ENCODE measurements at places on chromosomes 2 and 18.

GRCh38 chr2:221750316-221750715 lies 178.2 kb upstream of the EPHA4 start:
- DNase-seq: no peak

DNA sequence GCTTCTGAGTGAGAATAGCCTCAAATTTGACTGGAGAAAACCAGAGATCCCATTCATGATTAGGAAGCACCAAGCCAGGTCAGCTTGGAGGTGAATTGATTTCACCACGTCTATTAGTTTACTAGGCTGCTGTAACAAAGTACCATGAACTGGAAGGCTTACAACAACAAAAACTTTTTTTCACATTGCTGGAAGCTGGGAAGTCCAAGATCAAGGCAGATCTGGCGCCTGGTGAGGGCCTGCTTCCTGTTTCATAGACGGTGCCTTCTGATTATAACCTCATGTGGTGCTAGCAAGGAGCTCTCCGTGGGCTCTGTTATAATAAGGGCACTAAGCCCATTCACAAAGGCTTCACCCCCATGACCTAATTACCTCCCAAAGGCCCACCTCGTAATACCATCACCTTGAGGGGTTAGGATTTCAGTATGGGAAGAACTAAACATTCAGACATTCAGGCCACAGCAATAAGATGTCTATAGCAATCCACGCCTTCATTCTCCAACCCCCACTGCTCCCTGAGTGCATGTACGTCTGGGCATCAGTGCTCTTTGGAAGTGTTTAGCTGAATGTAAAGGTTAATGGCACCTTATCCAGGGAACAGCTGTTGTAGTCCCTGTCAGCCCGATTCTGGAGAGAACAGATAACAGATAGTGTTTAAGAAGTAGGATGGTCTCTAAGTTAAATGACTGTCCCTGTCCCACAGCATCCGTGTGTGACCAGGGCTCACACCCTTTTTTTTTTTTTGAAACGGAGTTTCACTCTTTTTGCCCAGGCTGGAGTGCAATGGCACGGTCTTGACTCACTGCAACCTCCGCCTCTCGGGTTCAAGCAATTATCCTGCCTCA lies 89.2 kb downstream of the SOCS6 start:
- no peak for DNase-seq

DNA sequence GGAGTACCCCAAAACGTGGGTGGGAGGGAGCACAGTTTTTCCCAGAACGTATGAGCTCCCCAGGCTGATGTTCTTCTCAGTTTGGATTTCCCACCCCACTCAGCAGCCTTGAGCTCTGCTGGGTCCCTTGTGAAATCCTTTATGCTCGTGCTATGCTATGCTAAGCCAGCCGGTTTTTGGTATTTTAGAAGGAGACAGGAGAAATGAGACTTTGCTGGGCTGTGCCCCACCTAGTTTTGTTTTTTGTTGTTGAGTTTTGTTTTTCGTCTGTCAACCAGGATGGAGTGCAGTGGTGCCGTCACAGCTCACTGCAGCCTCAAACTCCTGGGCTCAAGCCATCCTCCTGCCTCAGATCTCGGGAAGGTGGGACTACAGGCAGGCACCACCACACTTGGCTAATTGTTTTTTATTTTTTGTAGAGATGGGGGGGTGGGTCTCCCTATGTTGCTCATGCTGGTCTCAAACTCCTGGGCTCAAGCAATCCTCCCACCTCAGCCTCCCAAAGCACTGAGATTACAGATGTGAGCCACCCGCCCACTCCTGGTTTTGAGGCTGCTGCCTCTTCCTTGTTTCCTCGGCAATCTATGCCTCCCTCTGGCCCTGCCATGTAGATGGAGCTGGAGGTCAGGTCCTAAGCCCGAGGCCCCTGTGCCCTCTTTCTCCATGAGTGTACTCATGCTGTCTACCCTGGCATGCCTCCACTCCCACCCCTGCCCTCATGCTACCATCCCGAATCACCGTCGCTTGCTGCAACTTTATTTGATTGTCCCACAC lies 17.5 kb upstream of the MGAT4A start:
- no peak for DNase-seq

DNA sequence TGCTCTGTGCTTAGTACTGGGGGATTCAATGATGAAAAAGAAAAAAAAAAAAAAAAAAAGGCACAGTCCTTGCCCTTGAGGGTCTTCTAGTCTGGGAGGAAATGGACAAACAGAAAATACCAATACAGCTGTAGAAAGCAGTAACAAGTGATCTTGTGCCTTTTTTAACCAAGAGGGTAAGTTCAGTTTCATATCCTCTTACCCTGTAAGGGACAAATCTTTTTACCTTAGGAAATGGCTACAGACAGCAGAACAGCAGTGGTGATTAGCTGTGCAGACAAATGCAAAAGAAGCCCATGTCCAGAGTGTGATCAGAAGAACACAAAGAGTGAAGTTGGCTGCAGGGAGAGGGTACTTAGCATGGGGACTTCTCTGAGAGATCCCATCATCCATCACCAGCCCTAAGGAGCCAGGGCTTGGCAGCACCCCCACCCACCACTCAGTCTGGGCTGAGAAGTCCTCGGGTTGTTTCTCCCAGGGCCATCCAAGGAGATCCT lies 102.9 kb downstream of the ALPK2 start:
- no peak for DNase-seq

GRCh38 chr2:54092940-54093339 lies 22.5 kb upstream of the ACYP2 start:
- no peak for DNase-seq

DNA sequence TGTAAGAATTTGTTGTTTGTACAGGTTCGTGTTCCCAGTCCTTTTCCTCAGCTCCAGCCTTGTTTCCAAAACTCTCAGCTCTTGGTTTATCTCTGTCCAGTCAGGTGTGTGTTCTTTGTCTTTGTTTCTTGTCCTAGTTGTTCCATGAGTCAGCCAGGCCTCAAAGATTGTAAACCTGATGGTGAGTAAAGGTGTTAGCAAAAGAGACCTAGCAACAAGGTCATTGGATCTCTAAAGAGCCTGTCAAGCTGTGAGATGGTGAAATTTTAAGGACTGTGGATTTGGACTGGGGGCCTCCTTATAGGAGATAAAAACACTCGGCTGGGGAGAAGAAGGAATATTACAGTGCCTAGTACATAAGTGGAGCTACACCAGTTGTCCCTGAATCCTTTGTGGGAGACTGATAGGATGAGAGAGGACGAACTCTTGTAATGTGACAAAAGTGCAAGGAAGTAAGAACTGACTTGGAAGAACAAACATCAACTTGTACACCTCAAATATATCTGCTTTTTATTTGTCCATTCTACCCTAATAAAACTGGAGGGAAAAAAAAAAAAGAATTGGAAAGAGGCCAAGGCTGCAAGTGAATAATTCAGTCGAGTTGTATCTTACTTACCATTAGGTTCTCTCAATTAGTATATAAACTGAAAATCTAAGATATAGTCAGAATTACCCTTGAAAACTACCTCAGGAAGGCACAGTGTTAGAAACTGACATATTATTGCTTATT lies 37.2 kb downstream of the ITGA6 start:
- no peak for DNase-seq

- no peak for DNase-seq
Observed at GRCh38 chr2:27191070-27191829, 20.6 kb upstream of the ATRAID start.

DNA sequence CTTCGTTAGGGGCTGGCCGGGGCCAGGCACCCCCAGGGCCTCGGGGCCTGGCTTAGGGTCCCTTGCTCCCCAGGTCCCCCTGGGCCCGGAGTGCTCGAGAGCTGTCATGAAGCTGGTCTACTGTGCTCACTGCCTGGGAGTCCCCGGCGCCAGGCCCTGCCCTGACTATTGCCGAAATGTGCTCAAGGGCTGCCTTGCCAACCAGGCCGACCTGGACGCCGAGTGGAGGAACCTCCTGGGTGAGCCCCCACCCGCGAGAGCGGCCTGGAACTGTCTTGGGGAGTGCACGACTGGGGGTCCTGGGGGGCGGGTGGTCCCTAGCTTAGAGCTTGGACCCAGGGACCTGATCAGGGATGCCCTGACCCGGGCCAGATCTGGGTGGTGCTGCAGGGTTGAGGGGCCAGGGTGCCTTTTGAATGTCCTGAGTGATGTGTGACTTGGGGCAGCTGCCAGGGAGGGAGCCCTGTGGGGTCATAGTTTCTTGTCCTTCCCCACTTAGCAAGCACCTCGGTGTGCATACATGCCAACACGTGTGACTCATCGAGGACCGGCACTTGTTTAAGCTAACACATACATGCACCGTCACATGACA lies 27.9 kb downstream of the GPC1 start:
- DNase-seq: no peak

GRCh38 chr2:171991027-171991426 lies 8.7 kb upstream of the METAP1D start:
- DNase-seq: no peak

GRCh38 chr2:118562144-118562543 lies 285.3 kb downstream of the EN1 start:
- DNase-seq: no peak

- DNase-seq: no peak
Observed at GRCh38 chr2:191174442-191174841, 23.6 kb upstream of the STAT4 start.

DNA sequence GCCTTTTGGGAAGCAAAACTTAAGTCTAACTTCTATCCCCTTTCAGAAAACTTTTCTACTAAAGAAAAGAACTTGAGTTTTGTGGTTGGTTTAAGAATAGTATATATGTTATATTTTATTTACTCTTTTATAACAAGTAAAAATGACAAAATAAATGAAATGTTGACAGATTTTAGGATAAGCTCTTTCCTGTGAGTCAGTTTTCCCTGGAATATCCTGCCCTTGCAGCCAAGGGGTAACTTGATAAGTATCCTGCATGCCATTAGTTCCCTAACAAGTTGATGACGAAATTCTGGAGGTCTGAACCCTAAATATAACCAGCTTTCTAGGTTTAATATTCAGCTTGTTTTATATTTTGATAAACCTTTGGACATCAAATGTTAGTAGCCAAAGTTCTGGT lies 7.3 kb upstream of the HTR2B start:
- DNase-seq: no peak

- DNase-seq: no peak
Observed at GRCh38 chr18:79610461-79611039, 69.1 kb upstream of the CTDP1 start.

GRCh38 chr2:204842661-204843485 lies 297.6 kb downstream of the PARD3B start:
- no peak for DNase-seq

GRCh38 chr2:78330193-78330592 lies 695.3 kb upstream of the REG3G start:
- no peak for DNase-seq

GRCh38 chr2:23565814-23566213 lies 180.8 kb downstream of the KLHL29 start:
- DNase-seq: no peak

DNA sequence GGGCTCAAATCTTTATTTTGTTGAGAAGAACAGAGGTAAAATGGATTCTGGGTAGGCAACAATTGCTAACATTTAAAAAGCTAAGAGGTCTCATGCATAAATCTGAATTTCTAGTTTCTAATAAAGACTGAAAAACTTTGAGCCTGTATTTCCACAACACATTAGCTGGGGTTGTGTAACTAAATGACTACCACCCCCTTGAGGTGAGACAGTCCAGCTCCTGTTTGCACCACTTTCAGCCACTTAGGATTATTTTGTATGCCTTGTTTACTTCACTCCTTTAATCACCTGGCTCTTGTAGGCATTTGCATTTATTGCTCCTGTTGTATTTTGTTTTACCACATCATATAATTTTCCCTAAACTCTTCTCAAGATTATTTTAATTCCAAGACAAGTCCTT lies 376.6 kb downstream of the PTH2R start:
- no peak for DNase-seq

- no peak for DNase-seq
Observed at GRCh38 chr2:191190435-191190834, 39.6 kb upstream of the STAT4 start.

GRCh38 chr2:239668651-239669050 lies 267.8 kb upstream of the HDAC4 start:
- DNase-seq: no peak

- no peak for DNase-seq
Observed at GRCh38 chr2:42951263-42951938, 159.0 kb upstream of the HAAO start.

- DNase-seq: no peak
Observed at GRCh38 chr18:44508474-44508873, 172.2 kb upstream of the SETBP1 start.

- DNase-seq: no peak
Observed at GRCh38 chr2:105803773-105804172, 59.1 kb downstream of the NCK2 start.

- no peak for DNase-seq
Observed at GRCh38 chr2:225076125-225076524, 33.9 kb upstream of the DOCK10 start.

GRCh38 chr2:203909974-203910373 lies 26.6 kb upstream of the ICOS start:
- no peak for DNase-seq

- no peak for DNase-seq
Observed at GRCh38 chr2:71457123-71457915, 4.0 kb downstream of the DYSF start.

DNA sequence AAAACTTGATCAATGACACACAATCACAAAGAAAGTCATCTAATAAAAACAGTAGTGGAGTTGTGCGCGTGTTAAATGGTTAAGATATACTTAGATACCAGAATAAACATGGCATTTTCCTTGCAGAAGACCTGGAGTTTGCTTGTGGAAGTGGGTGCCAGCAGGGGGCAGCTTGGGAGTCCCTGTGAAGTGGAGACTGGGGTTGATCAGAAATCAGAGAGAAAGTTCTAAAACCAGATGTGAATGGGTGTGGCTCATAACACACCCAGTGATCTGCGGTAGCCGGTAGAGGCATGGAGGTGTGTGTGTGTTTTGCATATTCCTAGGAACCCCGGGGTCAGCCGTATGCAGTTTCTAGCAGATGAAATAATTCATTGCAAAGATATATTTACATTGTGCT lies 300.1 kb upstream of the TRIB2 start:
- DNase-seq: peak; percentile 53

DNA sequence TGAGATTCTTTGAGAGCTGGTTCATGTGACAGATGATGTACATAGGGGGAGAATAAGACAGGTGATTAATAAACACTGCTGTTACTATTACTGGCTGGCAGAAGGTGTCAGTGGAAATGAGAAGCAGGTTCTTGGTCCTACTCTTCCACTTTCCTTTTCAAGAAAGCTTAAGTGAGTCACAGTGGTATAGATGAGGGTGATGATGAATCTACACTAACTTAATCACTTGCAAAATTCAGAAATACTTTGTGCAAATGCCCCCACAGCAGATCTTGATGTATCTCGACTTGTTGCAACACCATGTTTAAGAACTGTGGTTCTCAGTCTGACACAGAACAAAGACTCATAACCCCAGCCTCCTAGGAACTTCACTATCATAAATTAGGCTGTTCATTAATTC lies 35.9 kb upstream of the MGAT5 start:
- DNase-seq: no peak

- no peak for DNase-seq
Observed at GRCh38 chr2:184178229-184178628, 420.1 kb upstream of the ZNF804A start.

DNA sequence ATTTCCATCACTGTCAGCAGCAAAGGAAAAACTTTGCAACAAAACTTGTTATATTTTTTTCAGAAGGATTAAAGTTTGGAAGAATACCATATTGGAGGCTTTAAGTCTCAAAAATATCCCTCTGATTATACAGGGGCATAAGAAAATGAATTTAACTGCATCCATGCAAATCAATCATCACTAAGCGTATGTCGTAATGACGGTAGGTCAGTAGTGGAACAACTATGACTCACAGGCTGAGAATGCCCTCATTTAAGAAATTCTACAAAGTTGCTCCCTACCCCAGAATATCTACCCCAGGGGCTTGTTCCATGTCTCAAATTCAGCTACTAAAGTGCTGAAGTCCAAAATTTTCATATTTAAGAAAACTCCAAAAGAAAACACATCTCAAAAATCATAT lies 12.5 kb upstream of the NAB1 start:
- DNase-seq: no peak
